ENCODE measurements at places on chromosomes 3 and 15. TPM values are rescaled to one million over a fixed set of nuclear protein-coding genes. Genes with fewer than 3 reads are reported as not detected.
A peak's percentile ranks its signal among the peaks of the same experiment; 100 is the strongest.

DNA sequence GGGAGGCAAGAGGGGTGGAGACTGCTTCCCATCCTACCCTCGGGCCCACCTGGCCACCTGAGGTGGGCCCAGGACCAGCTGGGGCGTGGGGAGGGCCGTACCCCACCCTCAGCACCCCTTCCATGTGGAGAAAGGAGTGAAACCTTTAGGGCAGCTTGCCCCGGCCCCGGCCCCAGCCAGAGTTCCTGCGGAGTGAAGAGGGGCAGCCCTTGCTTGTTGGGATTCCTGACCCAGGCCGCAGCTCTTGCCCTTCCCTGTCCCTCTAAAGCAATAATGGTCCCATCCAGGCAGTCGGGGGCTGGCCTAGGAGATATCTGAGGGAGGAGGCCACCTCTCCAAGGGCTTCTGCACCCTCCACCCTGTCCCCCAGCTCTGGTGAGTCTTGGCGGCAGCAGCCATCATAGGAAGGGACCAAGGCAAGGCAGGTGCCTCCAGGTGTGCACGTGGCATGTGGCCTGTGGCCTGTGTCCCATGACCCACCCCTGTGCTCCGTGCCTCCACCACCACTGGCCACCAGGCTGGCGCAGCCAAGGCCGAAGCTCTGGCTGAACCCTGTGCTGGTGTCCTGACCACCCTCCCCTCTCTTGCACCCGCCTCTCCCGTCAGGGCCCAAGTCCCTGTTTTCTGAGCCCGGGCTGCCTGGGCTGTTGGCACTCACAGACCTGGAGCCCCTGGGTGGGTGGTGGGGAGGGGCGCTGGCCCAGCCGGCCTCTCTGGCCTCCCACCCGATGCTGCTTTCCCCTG is 2.2 kb upstream of the FES start:
- peaks cover 35% of the 10 kb centered on the region for H3K36me3 ChIP-seq
- peaks cover 5% of the 10 kb centered on the region for H3K4me1 ChIP-seq
- no peak overlapping the region for H3K4me3 ChIP-seq
- H3K27me3 ChIP-seq = no peaks in the 10 kb centered on the region

GRCh38 chr15:50800715-50801114 is 35.2 kb upstream of the SPPL2A start:
- H3K27me3 ChIP-seq = no peaks in the 10 kb centered on the region
- no peak for DNase-seq
- no peaks in the 10 kb centered on the region for H3K4me1 ChIP-seq
- H3K4me3 ChIP-seq = no peak overlapping the region
- no peak overlapping the region for H3K27ac ChIP-seq

DNA sequence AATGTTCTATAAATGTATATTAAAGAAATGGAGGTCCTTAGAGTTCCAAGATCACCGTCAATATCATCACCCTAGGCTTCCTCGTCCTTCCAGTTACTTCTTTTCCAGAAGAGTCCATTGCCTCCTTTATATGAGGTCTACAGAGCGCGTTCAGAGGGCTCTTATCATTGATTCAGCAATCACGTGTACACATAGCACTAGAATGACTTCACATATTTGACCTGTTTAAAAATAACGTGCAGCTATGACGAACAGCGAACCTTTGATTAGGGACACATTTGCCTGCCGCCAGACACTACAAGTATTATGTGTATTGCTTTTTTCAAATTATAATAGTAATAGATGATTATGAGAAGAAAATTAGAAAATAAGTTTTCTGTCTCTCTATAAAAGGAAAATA is 26.0 kb downstream of the IGF1R start:
- H3K36me3 ChIP-seq = no peaks in the 10 kb centered on the region
- no peak overlapping the region for H3K4me3 ChIP-seq
- no peak for DNase-seq
- H3K4me1 ChIP-seq = no peaks in the 10 kb centered on the region
- no peak overlapping the region for H3K27ac ChIP-seq

DNA sequence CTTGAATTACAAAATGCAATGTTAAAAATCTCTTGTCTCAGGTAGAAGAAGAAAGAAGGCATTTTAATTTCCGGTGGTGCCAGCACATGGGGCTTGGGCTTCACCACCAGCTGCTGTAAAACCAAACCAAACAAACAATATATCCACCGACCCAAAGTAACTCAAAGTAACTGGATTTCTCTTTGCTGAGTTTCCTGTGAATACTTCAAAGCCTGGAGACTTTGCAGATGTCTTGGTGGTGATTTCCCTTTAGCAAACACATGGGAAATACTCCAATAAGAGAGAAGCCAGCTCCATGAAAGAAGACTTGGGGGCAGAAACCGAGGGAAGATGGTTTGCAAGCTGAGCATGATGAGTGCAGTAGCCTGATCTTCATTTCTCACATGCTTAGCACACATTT is 62.6 kb downstream of the EIF4E3 start:
- no peaks in the 10 kb centered on the region for H3K27me3 ChIP-seq
- H3K4me1 ChIP-seq = peaks cover 8% of the 10 kb centered on the region
- no peak overlapping the region for H3K4me3 ChIP-seq
- DNase-seq = peak; percentile 19
- H3K36me3 ChIP-seq = no peaks in the 10 kb centered on the region
- H3K27ac ChIP-seq = no peak overlapping the region

GRCh38 chr3:12875857-12876836 is 34.8 kb upstream of the RPL32 start:
- H3K27me3 ChIP-seq = no peaks in the 10 kb centered on the region
- H3K4me1 ChIP-seq = no peaks in the 10 kb centered on the region
- DNase-seq = no peak
- no peak overlapping the region for H3K4me3 ChIP-seq
- H3K36me3 ChIP-seq = no peaks in the 10 kb centered on the region

GRCh38 chr3:107508331-107508730 is 14.4 kb upstream of the BBX start:
- H3K4me1 ChIP-seq = no peaks in the 10 kb centered on the region
- no peak overlapping the region for H3K4me3 ChIP-seq
- H3K27ac ChIP-seq = no peak overlapping the region
- H3K36me3 ChIP-seq = no peaks in the 10 kb centered on the region

DNA sequence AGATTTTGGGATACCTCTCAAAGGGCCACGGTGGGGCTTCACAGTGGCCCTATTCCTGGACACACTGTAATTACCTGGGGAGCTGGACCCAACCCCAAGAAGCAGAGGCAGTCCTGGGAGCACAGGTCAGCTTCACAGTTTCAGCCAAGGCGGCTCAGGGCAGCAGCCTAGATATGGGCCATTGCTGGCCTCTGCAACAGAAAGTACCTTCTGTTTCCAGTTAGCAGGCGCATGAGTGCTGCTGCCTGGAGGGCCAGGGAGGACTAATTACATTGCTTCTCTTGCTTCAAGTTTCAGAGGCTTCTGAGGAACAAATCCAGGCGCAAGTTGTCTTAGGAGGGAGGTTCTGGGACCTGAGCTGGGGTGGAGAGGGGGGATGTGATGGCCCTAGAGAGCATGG is 13.5 kb upstream of the DUSP7 start:
- no peak overlapping the region for H3K4me3 ChIP-seq
- no peak for DNase-seq
- H3K27ac ChIP-seq = no peak overlapping the region
- no peaks in the 10 kb centered on the region for H3K27me3 ChIP-seq
- H3K36me3 ChIP-seq = no peaks in the 10 kb centered on the region

- no peak overlapping the region for H3K27ac ChIP-seq
- no peak for DNase-seq
- H3K4me3 ChIP-seq = no peak overlapping the region
- no peaks in the 10 kb centered on the region for H3K36me3 ChIP-seq
- peaks cover 9% of the 10 kb centered on the region for H3K4me1 ChIP-seq
These were observed 335.9 kb upstream of the SLCO3A1 start for GRCh38 chr15:91517491-91518200.

DNA sequence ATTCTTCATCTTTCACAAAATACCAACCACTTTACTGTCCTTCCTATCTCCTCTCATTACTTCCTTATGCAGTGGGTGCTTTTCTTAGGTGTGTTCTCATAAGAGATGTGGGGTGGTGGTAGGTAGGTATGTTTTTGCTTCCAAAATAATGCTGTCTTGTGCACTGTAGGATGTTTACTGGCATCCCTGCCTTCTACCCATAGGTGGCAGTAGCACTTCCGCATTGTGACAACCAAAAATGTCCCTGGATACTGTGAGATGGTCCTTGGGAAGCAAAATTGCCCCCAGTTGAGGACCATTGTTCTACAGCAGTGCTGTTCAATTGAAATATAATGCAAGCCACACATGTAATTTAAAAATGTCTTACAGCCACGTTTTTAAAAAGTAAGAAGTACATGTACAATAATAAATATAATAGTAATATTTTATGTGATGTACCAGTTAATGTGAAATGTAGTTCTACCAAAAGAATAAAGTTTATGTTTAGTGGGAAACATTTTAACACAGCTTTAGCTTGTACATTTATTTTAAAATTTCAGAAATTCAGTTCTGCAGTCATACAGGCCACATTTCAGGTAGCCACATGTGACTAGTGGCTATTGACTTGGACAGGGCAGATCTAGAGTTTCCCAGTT is 75.2 kb downstream of the NEO1 start:
- H3K27me3 ChIP-seq = no peaks in the 10 kb centered on the region
- no peak overlapping the region for H3K4me3 ChIP-seq
- H3K36me3 ChIP-seq = no peaks in the 10 kb centered on the region
- no peak overlapping the region for H3K27ac ChIP-seq
- no peaks in the 10 kb centered on the region for H3K4me1 ChIP-seq
- DNase-seq = peak; percentile 15

DNA sequence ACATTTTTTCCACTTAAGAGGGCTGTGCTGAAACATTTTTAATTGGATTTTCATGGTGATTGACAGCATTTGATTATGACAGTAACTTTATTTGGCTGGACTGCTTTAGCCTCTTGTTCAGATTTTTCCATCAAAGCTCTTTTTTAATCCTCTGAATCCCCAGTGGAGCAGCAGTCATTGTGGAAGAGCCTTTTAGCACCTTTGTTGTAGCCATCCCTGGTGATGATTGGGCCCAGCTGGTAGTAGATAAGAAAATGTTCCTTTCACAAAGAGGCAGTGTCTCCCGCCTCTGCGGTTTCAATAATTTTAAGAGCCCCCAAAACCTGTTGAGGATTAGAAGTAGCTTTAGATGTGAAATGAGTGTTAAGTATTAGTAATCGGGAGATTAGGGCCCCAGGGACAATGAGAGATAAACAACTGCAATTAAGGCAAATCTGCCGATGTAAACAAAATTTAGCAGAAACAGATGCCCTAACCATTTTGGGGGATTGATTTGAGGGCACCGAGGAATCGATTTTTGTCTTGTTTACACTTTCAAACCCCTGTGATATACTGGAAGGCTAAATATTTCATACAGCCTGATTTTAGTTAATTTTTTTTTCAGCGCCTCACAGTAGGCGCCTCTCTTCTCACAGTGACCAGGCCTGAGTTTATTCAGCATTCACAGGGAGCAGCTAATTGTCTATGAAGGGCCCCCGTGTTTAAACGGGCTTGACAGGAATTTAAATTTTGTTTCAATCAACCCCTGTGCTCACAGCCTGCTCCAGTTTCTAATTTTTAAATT is 43.2 kb upstream of the SKOR1 start:
- no peaks in the 10 kb centered on the region for H3K27me3 ChIP-seq
- DNase-seq = no peak
- H3K4me1 ChIP-seq = peaks cover 38% of the 10 kb centered on the region
- no peak overlapping the region for H3K27ac ChIP-seq
- no peaks in the 10 kb centered on the region for H3K36me3 ChIP-seq
- no peak overlapping the region for H3K4me3 ChIP-seq

- DNase-seq = no peak
- H3K27ac ChIP-seq = no peak overlapping the region
- no peaks in the 10 kb centered on the region for H3K36me3 ChIP-seq
These were observed 1259.0 kb downstream of the ZPLD1 start for GRCh38 chr3:103693831-103694230.

DNA sequence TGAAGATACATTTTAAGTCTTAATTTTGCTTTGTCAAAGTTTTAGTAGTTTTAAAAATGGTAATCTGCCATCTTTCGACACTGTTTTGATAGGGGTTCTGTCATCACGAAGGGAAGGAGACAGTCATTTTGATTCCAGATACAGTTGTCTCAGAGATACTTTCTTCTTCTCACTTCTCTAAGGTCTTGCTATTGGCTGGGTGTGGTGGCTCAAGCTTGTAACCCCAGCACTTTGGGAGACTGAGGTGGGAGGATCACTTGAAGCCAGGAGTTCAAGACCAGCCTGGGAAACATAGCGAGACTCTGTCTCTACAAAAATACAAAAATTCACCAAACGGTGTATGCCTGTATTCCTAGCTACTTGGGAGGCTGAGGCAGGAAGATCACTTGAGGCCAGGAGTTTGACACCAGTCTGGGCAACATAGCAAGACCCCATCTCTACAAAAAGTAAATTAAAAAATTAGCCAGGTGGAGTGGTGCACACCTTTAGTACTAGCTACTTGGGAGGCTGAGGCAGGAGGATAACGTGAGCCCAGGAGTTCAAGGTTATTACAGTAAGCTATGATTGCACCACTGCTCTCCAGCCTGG is 3.3 kb downstream of the RAB8B start:
- peak overlapping the region; percentile 93 for H3K27ac ChIP-seq
- H3K4me1 ChIP-seq = peaks cover 79% of the 10 kb centered on the region
- H3K36me3 ChIP-seq = no peaks in the 10 kb centered on the region
- no peak for DNase-seq
- H3K4me3 ChIP-seq = peak overlapping the region; percentile 18
- no peaks in the 10 kb centered on the region for H3K27me3 ChIP-seq

SPATA12 gene
- not detected for total RNA-seq

OTOL1 gene
- total RNA-seq = not detected

FILIP1L gene
- total RNA-seq = not detected

ECE2 gene
- not detected for total RNA-seq

ZNF502 gene
- total RNA-seq = 3.4 TPM

TGM4 gene
- not detected for total RNA-seq

CSPG5 gene
- total RNA-seq = 0.42 TPM
